ENCODE measurements at places on chromosomes 7 and 10.

DNA sequence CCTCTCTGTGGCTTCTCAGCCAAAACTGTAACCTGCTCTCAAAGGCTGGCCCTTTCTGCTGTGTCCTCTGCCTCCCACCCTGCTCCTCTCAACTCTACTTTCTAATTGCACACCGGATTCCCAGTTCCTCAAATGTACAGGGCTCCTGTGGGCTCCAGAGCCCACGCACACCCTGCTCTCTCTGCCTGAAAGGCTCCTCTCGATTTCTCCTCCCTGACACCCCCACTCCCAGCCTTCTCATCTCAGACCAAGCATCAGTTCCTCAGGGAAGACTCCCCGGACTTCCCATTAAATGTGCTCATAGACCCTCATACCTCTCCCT lies 111.7 kb upstream of the STEAP1B start:
- DNase-seq: no peak

GRCh38 chr7:128407751-128408708 lies 1.8 kb downstream of the IMPDH1 start:
- no peak for DNase-seq

GRCh38 chr7:137403353-137403695 lies 59.8 kb upstream of the PTN start:
- no peak for DNase-seq

GRCh38 chr10:74839708-74840107 lies 13.3 kb downstream of the KAT6B start:
- DNase-seq: no peak

DNA sequence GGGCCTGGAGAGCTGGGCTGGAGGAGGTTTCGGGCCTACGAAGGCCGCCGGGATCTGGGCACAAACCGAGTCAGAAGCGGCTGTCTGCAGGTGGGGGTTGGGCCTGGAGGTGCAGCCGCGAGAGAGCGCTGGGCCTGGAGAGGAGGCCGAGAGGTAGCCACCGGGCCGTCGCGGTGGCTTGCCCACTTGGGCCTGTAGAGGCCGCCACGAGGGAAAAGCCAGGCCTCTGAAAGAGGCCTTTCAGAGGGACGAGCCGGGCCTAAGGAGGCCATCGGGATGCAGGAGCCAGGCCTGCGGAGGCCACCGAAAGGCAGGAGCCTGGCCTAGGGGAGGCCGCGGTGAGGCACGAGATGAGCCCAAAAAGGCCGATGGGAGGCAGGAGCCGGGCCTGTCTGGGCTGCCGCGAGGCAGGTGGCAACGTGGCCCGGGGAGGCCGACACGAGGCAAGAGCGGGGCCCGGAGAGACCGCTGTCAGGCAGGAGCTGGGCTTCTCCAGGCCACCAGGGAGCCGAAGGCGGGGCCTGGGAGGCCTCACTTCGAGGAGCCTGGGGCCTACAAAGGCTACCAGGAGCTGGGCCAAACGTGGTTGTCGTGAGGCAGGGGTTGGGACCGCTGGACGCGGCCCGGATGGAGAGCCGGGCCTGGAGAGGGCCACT lies 25.6 kb downstream of the MDH2 start:
- no peak for DNase-seq

DNA sequence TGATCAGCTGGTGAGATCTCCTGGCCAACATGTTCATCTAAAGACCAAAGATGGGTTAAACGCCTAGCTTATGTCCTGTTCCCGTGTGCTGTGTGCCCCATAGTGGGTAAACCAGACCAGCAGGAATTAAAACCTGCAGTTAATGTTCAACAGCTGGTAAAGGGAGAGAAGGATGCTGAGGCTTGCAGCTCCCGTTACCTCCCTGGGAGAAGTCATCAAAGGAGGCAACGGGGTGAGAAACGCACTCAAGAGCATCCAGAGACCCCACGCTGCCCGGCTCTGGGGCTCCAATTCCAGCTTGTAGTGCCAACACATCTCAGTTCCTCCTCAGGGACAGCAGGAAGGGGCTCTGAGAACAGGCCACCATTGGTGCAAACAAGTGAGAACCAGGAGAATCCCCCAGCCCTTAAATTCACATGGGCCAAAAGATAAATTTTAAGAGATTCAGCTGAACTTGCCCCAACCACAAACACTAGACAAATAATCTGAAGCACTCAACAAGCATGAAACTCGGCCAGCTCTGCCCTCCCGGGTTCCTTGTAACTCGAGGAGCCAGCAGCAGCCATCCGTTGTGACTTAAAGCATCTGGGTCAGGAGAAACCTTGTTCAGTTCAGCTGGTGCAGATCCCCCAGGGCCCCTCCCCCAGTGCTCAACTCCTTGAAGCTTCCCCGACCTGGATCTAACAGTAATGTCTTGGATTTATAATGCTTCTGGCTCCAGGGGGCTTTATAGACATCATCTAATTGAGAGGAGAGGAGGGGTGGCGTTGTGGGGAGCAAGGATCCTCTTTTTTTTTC lies 29.4 kb downstream of the FAM241B start:
- no peak for DNase-seq

DNA sequence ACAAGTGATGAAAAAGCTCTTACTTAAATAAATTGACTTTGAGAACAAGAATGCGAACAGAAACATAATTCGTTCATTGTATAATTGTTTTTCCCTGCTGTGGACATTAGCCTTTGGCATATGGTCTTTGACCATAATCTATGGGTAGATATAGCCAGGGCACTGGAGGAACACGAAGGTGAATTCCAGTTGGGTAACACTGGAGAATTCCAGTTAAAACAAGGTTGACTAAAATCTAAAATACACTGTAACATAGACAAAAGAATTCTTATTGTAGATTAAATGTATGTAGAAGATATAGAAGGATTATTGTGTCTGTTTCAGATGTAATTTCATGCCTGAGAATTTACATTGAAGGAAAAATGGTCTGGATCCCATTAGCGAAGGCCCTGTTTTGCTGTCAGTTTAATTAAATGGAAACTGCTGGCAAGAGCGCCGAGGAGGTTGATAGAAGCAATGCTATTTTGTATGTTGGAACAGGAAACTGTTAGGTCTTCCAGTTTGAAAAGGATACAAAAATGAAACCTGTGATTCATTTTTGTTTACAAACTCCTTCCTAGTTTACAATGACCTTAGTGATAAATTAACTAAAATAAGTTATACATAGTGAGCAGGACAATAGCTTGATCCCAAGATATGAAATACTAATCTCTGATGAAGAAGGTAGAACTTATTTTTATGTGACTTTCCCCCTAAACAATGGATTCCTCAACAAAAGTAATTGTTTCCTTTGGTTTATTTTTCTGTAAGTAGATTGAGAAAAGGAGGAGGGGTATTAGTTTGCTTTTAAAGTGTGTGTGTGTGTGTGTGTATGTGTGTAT lies 68.9 kb downstream of the ARID5B start:
- DNase-seq: no peak

DNA sequence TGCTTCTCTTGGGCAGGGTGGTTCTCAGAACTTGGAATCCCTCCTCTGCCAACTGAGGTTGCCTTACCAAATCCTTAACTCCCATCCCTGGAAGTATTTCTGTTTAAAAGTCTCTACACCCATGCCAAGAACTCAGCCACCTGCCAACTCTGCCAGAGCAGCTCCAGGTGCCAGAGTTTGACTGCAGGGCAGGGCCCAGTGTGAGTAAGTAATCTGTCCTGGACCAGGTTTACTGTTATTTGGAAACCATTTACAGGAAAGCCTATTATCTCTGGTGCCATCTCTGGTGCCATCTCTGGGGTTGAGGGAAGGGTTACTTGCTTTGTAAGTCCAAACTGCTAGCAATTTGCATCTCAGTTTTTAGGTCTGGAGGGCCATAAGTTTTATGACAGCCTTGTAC lies 2.5 kb downstream of the TSPAN15 start:
- DNase-seq: no peak

- no peak for DNase-seq
Observed at GRCh38 chr10:70418229-70418628, 14.3 kb downstream of the EIF4EBP2 start.

- no peak for DNase-seq
Observed at GRCh38 chr10:934746-935406, 3.4 kb upstream of the LARP4B start.

DNA sequence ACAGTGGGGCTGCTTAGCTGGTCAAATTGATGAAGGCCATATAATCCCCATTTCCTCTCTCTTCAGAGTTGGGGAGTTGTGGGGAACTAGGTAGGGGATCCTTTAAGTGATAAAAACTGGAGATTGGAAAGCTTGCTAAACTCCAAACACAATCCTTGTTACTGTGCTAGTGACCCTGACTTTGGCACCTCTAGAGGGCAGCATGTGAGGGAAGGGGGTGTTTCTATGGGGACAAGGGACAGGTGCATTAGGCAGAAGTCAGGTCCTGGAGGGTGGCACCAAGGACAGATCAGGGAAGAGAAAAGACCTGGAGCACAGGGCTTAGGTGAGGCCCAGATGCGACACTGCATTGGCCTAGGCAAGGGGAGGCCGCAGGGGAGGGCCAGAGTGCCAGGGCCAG lies 66.9 kb downstream of the CDHR3 start:
- no peak for DNase-seq

GRCh38 chr10:116465546-116465945 lies 37.9 kb downstream of the PNLIPRP3 start:
- no peak for DNase-seq

DNA sequence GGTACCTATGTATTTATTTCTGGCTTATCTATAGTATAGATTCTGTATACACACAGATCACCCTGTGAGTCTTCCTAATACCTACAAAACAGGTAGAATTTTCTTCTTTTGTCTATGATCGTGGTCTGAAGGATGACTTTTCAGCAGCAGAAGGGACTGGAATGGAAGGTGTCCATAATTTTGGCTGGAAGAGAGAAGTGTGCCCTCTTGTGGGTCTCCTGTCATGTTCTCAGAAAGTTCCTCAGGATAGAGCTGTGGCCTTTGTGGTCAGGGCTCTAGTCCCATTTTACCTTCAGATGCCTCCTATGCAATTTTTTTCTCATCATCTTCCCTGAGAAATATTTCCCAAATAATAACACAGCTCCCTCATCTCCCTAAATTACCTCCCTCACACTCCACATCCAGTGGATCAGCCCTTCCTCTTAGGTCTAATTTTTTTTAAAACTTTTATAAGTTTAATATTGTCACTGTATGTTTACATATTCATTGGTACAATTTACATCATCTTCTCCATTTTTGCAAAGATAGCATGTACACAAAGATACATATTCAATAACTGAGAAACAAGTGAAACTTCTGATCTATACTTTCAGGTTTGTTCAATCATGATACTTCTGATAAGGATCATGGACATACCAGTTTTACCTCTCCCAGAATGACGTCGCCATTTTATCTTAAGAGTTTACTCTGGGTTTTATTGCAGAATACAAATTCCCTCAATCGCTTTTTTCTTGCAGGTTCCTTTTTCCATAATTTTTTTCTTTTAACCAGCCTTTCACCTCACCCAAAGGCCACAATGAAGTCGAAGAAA lies 112.7 kb downstream of the REEP3 start:
- no peak for DNase-seq

DNA sequence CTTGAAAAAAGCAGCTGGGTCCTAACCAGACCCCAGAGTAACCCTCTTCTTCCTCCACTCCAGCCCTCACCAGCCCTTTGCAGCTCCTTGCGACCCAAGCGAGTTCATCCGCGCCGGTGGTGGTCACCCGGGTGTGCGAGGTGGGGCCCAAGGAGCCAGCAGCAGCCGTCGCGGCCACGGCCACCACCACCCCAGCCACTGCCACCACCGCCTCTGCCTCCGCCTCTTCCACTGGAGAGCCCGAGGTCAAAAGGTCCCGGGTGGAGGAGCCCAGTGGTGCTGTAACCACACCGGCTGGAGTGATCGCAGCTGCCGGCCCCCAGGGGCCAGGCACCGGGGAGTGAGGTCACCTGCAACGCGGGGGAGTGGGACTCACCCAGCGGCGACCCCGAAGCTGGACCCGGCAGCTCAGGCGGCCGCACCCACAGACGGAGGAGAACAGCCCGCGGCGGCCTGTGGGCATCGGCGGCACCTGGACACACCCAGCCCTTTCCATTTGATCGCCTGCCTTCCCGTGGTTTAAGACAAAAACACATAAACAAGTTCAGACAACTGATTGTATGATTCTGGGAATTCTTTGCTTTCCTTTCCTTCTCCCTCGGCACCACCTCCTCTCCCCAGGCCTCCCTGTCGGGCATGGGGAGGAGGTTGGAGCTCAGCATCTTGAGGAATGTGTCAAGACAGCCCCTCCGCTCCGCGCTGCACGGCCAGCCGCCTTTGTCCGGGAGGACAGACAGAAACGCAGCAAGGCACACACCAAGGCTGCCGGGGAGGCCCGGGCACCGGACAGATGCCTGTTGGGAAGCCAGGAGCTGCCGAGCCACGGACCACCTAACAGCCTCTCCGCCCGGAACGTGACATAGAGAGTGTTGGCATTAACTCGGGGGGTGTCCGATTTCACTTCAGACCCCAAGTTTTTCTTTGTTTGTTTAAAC lies 13.0 kb upstream of the AP5Z1 start:
- DNase-seq: no peak
